Placental epithelial cell (primary cell): ENCODE measurements at places on chromosomes 3 and 15. TPM values are rescaled to one million over a fixed set of nuclear protein-coding genes. Genes with fewer than 3 reads are reported as not detected.

RETNLB gene
- total RNA-seq, result not detected in 2 replicates

RASL12 gene
- not detected in 2 replicates for total RNA-seq

PRSS50 gene
- 0.54 and 4.3 TPM in 2 replicates for total RNA-seq

FLNB gene
- total RNA-seq, result 541 and 1,199 TPM in 2 replicates

GOLGA8Q gene
- 0.54 and 2.7 TPM in 2 replicates for total RNA-seq

TTLL13 gene
- not detected in 2 replicates for total RNA-seq

PARP3 gene
- 13.8 and 24.7 TPM in 2 replicates for total RNA-seq

ROPN1 gene
- not detected in 2 replicates for total RNA-seq

ERICH6 gene
- 0.33 and 0.39 TPM in 2 replicates for total RNA-seq

KY gene
- not detected in 2 replicates for total RNA-seq

PGBD4 gene
- 1.2 and 1.3 TPM in 2 replicates for total RNA-seq

EIF4E3 gene
- under 0.01 and 0.43 TPM in 2 replicates for total RNA-seq

ZBTB38 gene
- 131 and 213 TPM in 2 replicates for total RNA-seq

CCK gene
- total RNA-seq, result 0.43 TPM in 1 of 2 replicates, not detected in the other

GPR62 gene
- under 0.01 TPM in 1 of 2 replicates, not detected in the other for total RNA-seq

SPINT1 gene
- 122 and 190 TPM in 2 replicates for total RNA-seq

ARHGAP31 gene
- total RNA-seq, result 20.4 and 40.5 TPM in 2 replicates

TF gene
- under 0.01 TPM in 1 of 2 replicates, not detected in the other for total RNA-seq

IQCB1 gene
- 14.3 and 16.1 TPM in 2 replicates for total RNA-seq

MKRN3 gene
- total RNA-seq, result 0.11 and 1.6 TPM in 2 replicates

P3H2 gene
- total RNA-seq, result 15.8 and 28.7 TPM in 2 replicates

IQCF5 gene
- not detected in 2 replicates for total RNA-seq

ALDH1L1 gene
- 0.39 and 0.98 TPM in 2 replicates for total RNA-seq

PLEKHO2 gene
- total RNA-seq, result 22.3 and 26.7 TPM in 2 replicates

IRAK2 gene
- 0.87 and 1.6 TPM in 2 replicates for total RNA-seq

PPP4R2 gene
- total RNA-seq, result 62.9 and 68.7 TPM in 2 replicates

OIP5 gene
- total RNA-seq, result 2.7 and 4.1 TPM in 2 replicates

HEMK1 gene
- total RNA-seq, result 13.0 and 16.1 TPM in 2 replicates

LMAN1L gene
- total RNA-seq, result 0.11 TPM in 1 of 2 replicates, not detected in the other

SLC12A8 gene
- total RNA-seq, result 10.2 and 25.1 TPM in 2 replicates

VEPH1 gene
- 3.9 and 17.1 TPM in 2 replicates for total RNA-seq

GOLGA6L10 gene
- total RNA-seq, result 2.4 TPM in 1 of 2 replicates, not detected in the other
